Hindlimb muscle (tissue), 1 donor: ENCODE measurements at places on chromosomes 6 and 20. TPM values are rescaled to one million over a fixed set of nuclear protein-coding genes. Genes with fewer than 3 reads are reported as not detected.
A peak's percentile ranks its signal among the peaks of the same experiment; 100 is the strongest.

The TP53TG5 gene
- polyA plus RNA-seq: 0.89 TPM

DNA sequence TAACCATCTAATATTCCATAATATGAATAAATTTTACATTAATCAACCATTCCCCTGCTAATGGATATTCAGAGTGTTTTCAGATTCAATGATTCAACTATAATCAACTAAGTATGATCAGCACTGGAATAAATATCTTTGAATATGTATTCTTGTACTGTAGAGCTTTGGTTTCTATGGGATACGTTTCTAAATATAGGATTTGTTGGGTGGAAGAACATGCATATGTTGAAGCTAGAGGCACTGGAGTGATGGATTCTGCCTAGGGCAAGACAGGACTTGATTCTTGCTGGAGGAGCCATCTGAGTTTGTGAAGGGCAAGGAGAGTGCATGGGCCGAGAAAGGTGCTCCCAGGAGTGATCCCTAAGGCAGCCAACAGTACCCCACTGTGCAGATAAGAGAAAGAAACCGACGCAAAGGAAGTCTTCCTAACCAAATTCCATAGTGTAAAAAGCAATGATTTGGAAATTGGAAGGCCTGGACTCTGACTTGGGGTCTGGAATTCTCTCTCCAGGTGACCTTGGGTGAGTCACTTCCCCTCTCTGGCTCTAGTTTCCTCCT lies 418.7 kb downstream of the PREX1 start:
- no peak for DNase-seq

The RBPJL gene
- not detected for polyA plus RNA-seq

The NMBR gene
- 0.14 TPM for polyA plus RNA-seq

DNA sequence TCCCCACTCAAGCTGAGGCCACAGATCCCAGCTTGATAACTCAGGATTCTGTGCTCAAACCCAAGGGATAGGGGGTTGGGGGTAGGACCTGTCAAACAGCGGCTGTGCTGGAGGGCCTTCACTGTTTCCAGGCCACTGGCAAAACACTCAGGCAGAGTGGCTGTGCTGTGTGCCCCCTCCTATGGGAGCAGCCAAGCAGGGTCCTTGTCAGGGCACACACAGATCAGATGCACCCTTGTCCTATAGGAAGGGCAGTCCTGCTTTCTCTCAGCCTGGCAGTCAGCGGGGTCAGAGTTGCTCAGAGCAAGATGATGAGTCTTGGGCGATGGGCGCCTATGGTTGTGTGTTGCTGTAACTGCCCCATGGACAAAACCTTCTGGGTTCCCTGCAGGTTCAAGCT lies 554.8 kb downstream of the TBC1D32 start:
- DNase-seq: no peak

GRCh38 chr20:41329435-41330342 lies 10.9 kb upstream of the LPIN3 start:
- DNase-seq: peak; percentile 74

The PI16 gene
- 17.2 TPM for polyA plus RNA-seq

DNA sequence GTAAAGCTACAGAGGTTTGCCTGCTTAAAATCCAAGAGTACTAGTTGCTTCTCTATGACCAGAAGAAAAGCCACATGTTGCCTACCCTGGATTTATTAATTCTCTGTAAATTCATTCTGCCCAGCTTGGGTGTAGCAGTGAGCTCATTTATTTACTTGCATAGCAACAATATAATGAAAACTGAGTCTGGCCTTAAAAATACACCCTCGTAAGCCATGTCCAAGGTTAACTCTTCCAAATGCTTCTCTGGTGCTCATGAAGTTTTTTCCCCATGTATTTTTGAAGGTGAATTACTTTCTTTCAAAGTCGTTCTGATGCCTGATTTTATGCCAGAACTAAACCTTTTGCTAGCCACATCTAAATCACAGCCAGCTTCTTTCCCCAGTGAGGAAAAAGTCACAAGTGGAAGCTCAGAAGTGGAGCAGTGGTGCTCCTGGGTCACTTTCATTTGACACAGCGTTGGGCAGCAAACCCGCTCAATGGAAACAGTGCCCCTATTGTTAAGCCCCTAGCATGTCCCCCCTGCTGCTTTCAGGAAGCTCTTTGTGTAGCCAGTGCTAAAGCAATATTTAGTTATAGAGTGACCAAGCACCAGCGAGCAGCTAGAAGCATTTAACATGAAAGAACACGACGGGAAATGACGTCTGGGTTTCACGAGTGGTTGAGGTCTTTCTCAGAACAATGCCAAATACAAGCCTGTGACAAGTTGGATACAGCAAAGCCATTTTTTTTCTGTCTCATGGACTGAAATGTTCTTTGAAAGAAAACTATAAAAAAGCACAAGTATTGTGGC lies 29.8 kb downstream of the NEDD9 start:
- DNase-seq: no peak

The MAN1A1 gene
- 23.8 TPM for polyA plus RNA-seq

GRCh38 chr6:136085370-136086115 lies 164.6 kb downstream of the MTFR2 start:
- DNase-seq: no peak

GRCh38 chr20:31602779-31603441 lies 2.2 kb upstream of the ID1 start:
- no peak for DNase-seq

The GABRR1 gene
- 1.1 TPM for polyA plus RNA-seq

GRCh38 chr6:47207261-47207660 lies 102.4 kb downstream of the TNFRSF21 start:
- no peak for DNase-seq

The MCHR2 gene
- not detected for polyA plus RNA-seq

DNA sequence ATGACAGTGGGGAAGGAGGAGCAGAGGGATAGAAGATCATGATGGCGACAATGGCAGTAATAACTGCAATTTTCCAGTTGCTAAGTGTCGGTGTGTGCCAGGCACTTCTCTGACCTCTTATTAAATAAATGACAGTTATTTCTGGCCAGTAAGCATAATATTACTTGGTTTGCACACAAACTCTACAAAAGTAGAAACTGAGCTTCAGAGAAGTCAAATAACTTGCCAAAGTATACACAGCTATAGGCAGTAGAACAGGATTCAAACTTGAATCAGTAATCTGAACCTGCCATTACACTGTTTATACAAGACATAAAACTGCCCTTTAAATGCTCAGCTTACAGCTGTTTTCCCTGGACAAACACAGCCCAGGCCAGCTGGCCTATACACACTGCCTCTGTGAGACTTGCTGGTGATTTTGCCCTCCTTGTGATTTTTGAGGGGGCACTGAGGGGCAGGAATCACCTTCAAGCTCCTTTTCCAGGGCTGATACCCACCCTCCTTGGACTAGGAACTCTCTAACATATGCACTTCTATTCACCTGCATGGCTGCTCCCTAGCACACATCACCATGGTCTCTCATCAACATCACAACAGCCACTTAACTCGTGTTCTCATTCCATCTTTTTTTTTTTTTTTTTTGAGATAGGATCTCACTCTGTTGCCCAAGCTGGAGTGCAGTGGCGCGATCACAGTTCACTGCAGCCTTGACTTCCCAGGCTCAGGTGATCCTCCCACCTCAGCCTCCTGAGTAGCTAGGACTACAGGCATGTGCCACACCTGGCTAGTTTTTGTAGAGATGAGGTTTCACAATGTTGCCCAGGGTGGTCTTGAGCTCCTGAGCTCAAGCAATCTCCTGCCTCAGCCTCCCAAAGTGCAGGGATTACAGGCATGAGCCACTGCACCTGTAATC lies 63.6 kb downstream of the SLC23A2 start:
- DNase-seq: no peak

GRCh38 chr6:154358019-154358545 lies 1.5 kb upstream of the IPCEF1 start:
- DNase-seq: no peak

DNA sequence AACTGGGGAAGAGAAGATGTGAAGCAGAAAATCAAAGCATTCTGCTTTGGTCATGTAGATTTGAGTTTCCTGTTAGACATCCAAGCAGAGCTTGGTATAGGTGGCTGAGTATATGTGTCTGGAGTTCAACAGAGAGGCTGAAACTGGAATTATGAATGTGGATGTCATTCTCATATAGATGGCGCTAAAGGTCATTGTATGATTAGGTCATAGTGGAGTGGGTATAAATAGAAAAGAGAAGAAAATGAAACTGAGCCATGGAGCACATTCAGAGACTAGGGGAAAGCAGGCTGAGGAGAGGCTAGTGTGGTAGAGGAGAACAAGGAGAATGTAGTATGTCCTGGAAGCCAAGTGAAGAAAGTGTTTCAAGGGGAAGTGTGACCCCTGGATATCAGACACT lies 295.6 kb upstream of the PLN start:
- no peak for DNase-seq

DNA sequence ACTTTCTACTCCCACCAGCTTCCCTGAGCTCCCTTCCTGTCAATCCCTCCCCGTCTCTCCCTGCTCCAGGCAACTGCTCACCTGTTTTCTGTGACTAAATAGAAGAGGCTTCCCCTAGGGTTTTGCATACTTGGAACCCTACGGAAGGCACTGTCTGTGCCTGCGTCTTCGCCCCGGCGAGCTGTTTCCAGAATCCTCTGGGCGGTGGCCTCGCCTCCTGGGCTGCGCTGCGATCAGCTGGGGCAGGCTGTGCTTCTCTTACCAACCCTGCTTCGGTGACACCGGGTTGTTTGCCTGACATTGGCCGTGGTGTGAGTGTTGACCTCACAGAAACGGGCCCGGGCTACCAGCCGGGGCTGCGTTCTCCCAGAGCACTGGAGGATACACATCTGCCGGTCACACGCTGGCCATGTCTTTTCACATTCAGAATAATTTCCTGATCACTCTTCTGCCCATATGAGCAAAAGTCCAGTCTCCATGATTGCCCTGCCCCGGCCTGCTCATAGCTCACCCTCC lies 29.4 kb upstream of the CCR6 start:
- no peak for DNase-seq

The TAF4 gene
- 16.3 TPM for polyA plus RNA-seq

DNA sequence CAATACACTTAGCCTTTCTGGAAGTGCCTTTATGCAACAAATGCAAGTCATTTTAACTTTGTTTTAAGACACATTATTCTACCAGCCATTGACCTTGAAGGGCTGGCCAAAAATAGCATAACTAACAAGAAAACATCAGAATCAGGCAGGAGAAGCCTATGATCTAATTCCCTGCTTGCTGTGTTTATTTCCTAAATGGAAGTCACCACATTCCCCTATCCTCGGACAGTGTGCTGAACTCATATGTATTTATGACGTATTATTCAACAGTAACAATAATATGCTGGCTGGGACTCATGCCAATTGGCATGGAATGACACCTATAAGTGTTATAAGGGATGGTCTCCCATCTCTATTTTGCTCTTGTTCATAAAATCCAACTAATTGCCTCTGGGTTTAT lies 140.7 kb downstream of the MAP3K7 start:
- DNase-seq: no peak
